Activated CD4-positive, alpha-beta T cell treated with anti-CD3 and anti-CD28 coated beads, Interleukin-2, Interleukin-4, amounts not matched to agents 100 ng/mL and 50 ng/mL, durations not matched to agents 16 hours and 8 hours (primary cell): ENCODE measurements at places on chromosomes 2 and 18.

GRCh38 chr18:44795241-44795640 lies 114.6 kb downstream of the SETBP1 start:
- DNase-seq: no peak

GRCh38 chr18:63301434-63301833 lies 18.1 kb downstream of the BCL2 start:
- DNase-seq: peak; percentile 58

DNA sequence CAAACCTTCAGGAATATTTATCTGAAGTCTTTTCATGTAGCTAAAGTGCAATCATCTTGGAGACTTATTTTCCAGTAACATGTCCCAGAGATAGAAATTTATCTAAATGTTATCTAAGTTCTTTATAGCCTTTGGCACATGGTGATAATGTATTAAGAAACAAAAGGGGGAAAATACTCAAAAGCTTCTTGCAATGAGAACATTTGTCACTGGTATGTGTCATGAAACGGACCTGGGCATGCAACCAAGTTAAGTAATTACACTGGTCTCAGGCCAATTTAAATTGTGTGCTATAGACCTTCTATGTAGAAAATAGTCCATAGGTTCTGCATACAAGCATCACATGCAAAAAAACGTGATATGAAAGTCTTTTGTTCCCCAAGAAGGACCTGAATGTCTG lies 136.2 kb downstream of the SLC8A1 start:
- no peak for DNase-seq

- peak; percentile 53 for DNase-seq
These were observed 213.9 kb downstream of the TFCP2L1 start for GRCh38 chr2:121071034-121071504.

- DNase-seq: no peak
These were observed 306.6 kb downstream of the PTH2R start for GRCh38 chr2:208713066-208713745.
